ENCODE measurements at places on chromosomes 7 and 10.

DNA sequence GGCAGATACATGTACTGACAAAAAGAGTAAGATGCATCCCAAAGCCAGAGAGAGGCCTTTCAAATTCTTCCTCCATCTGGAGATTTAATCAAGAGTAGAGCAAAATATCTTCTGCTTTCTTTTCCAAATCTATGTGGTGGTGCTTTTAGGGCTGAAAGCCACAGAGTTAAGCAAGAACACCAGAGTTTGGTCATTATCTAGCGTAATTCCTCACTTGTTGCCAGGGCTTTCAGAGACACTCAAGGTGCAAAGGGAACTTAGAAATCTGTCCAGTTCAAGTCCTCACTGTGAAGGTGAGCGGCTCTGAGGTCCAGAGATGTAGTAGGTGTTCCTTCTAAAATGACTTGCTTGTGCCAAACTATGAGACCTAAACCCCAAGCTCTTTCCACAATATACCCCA lies 10.9 kb upstream of the NFE2L3 start:
- DNase-seq = no peak

DNA sequence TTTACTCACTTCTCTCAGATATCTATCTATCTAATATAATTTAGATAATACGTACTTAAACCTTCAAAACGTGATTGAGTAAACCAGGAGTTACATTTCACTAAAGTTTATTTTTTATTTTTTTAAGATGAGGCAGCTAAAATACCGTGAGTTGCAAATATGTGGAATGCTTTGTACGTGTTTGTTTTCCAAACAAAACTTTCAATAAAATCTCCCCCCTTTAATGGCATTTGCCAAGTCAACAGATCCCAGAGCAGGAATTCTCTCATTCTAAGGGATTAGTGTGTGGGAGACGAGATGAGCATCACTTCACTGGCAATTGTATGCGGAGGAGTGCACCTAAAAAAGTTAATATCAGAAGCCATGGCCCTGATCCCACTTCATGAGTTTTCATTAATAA lies 53.7 kb upstream of the MAGI2 start:
- no peak for DNase-seq

DNA sequence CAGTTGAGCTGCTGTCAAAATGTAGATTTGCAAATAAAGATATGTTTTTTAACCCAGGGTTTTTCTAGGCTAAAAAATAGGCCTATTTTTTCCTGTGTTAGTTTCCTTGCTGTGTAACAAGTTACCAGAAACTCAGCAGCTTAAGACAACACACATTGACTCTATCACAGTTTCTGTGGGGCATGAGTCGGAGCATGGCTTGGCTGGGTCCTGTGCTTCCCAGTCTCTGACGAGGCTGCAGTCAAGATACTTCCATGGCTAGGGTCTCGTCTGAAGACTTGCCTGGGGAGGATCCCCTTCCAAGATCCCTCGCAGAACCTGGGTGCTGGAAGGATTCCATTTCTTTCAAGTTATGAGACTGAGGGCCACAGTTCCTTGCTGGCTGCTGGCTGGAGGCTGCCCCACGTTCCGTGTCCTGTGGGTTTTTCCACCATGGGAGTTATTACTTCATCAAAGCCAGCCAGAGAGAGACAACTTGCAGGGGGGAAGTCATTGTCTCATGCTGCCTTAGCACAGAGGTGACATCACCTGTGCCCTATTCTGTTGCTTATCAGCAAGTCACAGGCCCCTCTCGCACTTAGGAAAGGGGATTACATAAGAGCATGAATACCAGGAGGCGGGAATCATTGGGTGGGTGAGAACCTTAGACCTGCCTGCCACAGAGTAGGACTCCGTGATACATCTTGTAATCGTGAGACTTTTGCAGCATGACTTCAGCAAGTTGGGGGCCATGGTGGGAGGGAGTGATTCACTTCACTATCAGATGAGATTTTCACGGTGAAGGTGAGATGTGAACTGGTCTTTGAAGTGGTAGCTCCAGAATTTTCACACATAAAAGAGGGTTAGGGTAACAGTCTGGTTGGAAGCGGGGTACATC lies 77.9 kb downstream of the CCNY start:
- no peak for DNase-seq

GRCh38 chr7:16616122-16616521 lies 29.4 kb downstream of the ANKMY2 start:
- no peak for DNase-seq

DNA sequence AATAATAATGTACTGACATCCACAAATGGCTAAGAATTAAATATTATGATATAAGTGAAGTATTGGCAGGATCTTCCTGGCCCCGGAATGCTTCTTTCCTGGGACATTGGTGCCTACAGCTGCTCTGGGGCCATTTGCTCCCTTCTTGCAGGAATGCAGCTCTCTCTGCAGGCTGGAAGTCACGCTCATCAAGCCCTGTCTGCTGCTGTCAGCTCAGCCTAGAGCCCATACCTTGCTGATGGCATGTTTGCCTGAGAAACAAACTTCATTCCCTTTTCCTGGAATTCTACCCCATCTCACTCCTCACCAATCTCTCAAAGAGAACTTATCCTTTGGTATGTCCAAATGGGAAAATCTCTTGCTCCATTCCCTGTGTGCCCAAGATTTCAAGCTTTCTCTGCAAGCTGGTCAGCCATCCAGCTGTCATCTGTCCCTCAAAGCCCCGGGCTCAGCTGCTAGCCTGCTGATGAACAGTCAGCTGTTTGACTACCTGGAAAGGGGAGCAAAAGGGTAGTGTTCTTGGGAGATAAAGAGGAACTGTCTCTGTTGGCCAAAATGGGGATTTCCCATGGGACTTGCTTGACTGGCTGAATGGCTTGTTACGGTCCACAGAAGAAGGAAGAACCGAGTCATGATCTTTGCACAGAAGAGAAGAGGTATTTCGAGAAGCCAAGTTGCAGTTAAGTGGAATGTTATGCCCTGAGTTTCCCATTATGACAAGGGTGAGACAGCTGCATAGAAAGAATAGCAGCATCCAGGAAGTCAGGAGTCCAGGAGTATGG lies 12.0 kb upstream of the RASSF4 start:
- no peak for DNase-seq

DNA sequence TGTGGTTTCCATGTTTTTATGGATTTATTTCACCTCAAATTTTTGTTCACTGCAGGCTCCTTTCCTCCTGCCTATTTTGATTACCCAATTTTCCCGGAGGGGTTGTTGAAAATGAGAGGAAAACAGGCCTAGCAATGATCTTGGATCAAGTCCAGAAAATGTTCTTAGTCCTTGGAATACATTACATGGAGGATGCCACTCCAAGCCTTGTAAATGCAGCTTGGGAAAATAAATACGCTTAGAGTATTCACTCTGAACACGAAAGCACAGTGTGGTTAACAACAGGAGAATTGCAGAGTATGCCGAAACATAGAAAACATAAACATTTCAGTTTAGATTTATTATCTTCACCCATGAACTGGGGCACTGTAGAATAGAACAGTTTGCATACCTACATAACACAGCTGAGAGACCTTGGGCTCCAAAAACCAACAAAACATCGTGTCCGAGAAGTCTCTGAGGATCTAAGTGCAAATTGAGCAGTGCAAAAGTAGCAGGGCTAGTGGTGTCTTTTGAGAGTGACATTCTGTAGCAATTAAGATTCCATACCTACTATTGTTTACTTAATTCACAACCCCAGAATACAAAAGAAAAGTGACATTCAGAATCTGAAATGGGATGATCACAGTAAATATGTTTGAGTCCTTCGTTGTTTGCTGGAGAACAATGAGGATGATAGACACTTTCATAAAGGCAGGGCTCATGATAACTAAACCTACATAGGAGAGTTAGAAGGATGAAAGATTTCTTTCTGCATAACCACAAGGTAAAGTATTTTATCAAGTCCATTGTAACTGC lies 7.6 kb upstream of the CD36 start:
- peak; percentile 69 for DNase-seq

GRCh38 chr7:134703782-134704181 lies 57.1 kb downstream of the BPGM start:
- DNase-seq = peak; percentile 79

DNA sequence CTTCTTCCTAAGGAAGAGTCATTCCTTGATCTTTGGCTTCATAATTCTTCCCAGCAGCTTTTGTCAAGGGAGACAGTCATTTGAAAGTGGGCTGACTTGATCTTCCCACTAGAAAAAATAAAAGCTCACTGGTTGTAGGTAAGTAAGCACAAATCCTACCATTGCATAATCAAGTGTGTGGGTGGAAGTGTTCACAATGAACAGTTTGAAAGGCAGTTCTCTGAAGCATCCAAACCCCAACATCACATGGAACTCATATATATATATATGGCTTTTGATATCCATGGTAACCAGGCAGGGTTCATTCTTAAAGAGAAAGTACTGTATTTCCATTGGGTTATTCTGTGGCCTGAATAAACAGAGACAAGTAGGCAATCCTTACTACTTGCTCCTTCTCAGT lies 51.6 kb downstream of the ARMH3 start:
- no peak for DNase-seq

GRCh38 chr10:128400564-128400963 lies 274.3 kb upstream of the MKI67 start:
- no peak for DNase-seq

GRCh38 chr7:78002021-78002420 lies 203.4 kb downstream of the PHTF2 start:
- peak; percentile 20 for DNase-seq

GRCh38 chr10:37754538-37755323 lies 102.7 kb downstream of the ZNF248 start:
- DNase-seq = peak; percentile 22

DNA sequence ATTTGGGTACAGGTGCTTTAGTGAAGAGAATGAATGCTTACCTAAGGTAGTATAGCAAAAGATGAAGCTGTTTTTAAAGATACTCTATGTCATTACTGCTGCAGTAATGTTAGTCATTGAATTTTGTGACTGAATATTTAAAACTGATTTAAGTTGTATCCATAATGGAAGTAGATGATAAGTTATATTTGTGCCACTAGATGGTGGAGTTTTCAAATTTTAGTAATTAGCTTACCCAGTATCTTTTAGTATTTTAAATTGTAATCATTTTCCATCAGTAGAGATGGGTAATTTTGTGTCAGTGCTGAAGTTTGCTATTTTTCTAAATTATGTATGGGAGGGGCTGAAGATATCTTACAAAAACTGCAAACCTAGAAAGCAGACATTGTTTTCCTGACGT lies 25.2 kb downstream of the HBP1 start:
- no peak for DNase-seq

GRCh38 chr7:155234950-155235789 lies 62.5 kb upstream of the INSIG1 start:
- DNase-seq = peak; percentile 22

GRCh38 chr10:130463104-130463875 lies 327.1 kb downstream of the GLRX3 start:
- no peak for DNase-seq

- DNase-seq = no peak
These were observed 117.9 kb downstream of the ITGA8 start for GRCh38 chr10:15601819-15602218.

All from M059J (cell line).